ENCODE measurements at places on chromosomes 7 and 10. TPM values are rescaled to one million over a fixed set of nuclear protein-coding genes. Genes with fewer than 3 reads are reported as not detected.

LIPF gene
- total RNA-seq: not detected

DNA sequence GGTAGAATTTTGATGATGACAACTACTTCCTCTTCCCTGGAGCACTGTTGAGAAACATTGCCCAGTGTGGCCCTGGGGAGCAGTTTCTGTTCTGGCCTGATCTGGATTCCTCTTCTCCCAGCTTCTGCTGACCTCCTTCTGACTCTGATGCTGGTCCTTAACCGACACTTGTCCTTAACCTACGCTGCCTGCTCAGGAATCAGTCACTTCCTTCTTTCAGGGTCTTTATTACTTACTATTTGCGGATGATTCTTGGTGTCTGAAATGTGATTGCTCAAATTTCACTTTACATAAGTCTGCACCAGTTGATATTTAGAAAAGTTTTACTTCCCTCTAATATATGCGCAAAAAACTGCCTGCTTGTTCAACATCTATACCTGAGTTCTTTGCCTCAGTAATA, 164.1 kb downstream of the PTEN start:
- no peak overlapping the region for H3K27ac ChIP-seq
- no peaks in the 10 kb centered on the region for H3K36me3 ChIP-seq
- DNase-seq: no peak
- H3K27me3 ChIP-seq: no peaks in the 10 kb centered on the region
- no peaks in the 10 kb centered on the region for H3K4me1 ChIP-seq

ZNF727 gene
- 5.4 TPM for total RNA-seq

- H3K4me3 ChIP-seq: no peak overlapping the region
- no peaks in the 10 kb centered on the region for H3K27me3 ChIP-seq
- no peaks in the 10 kb centered on the region for H3K36me3 ChIP-seq
- H3K4me1 ChIP-seq: peaks cover 35% of the 10 kb centered on the region
Observed at GRCh38 chr7:55539380-55539779, 32.9 kb downstream of the VOPP1 start.

GRCh38 chr10:74033702-74034101, 35.8 kb downstream of the VCL start:
- H3K36me3 ChIP-seq: peaks cover 6% of the 10 kb centered on the region
- H3K27me3 ChIP-seq: no peaks in the 10 kb centered on the region
- DNase-seq: no peak
- H3K4me3 ChIP-seq: no peak overlapping the region

FAM25G gene
- not detected for total RNA-seq

HECW1 gene
- total RNA-seq: 2.5 TPM

DNA sequence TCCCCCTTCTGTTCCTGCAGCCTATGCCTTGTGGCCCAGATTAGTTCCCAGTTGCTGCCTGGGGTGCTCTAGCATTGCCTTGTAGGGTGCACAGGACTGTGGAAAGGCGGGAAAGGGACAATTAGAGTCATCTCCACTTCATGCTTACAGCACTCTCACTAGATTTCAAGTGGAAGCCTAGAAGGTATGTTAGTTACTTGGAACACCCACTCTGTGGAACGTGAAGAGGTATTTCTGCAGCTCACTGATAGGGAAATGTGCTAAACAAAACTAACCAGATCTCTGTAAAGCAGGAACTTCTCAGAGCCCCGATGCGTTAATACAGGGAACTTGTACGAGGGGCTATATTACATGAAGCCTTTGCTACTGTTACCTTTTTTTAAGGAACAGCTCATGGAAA, 19.4 kb downstream of the STMP1 start:
- no peaks in the 10 kb centered on the region for H3K27me3 ChIP-seq
- no peaks in the 10 kb centered on the region for H3K36me3 ChIP-seq
- H3K27ac ChIP-seq: no peak overlapping the region
- H3K4me1 ChIP-seq: peaks cover 28% of the 10 kb centered on the region
- DNase-seq: no peak

- H3K27ac ChIP-seq: no peak overlapping the region
- H3K4me3 ChIP-seq: no peak overlapping the region
- H3K4me1 ChIP-seq: no peaks in the 10 kb centered on the region
- no peaks in the 10 kb centered on the region for H3K27me3 ChIP-seq
- no peak for DNase-seq
- no peaks in the 10 kb centered on the region for H3K36me3 ChIP-seq
Observed at GRCh38 chr7:107230334-107230733, 61.5 kb downstream of the HBP1 start.

- H3K36me3 ChIP-seq: no peaks in the 10 kb centered on the region
- DNase-seq: no peak
- H3K4me1 ChIP-seq: no peaks in the 10 kb centered on the region
- H3K27me3 ChIP-seq: no peaks in the 10 kb centered on the region
- no peak overlapping the region for H3K27ac ChIP-seq
- H3K4me3 ChIP-seq: no peak overlapping the region
Observed at GRCh38 chr7:40645197-40645596, 510.4 kb downstream of the SUGCT start.

GRCh38 chr7:132472463-132473120, 103.7 kb downstream of the PLXNA4 start:
- no peaks in the 10 kb centered on the region for H3K36me3 ChIP-seq
- no peak overlapping the region for H3K4me3 ChIP-seq
- no peak for DNase-seq
- H3K4me1 ChIP-seq: peaks cover 17% of the 10 kb centered on the region
- no peaks in the 10 kb centered on the region for H3K27me3 ChIP-seq

Data from vagina (tissue), 2 donors.